Stimulated activated CD8-positive, alpha-beta memory T cell treated with anti-CD3 and anti-CD28 coated beads, Interleukin-4, amount 100 ng/mL, for 1 hour (primary cell): ENCODE measurements at places on chromosomes 3 and 15.

GRCh38 chr3:18247139-18247695 is 177.9 kb downstream of the SATB1 start:
- no peak for DNase-seq

DNA sequence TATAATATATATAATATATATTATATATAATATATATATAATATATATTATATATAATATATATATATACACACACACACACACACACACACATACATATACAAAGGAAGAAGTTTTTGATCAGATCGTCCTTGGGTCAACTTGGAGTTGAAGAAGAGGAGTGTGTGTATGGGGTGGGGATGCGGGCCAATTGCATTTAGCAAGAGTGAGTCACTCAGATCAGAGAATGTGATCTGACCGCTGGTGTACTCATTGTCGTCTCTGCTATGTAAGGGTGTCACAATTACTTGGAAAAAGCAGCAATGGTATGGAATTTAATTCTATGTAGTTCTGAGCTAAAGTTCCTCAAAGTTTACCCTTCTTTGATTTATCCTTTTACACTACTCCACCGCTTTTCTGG is 4.6 kb upstream of the VGLL3 start:
- no peak for DNase-seq

- no peak for DNase-seq
Observed at GRCh38 chr3:25043749-25044148, 384.3 kb upstream of the RARB start.

DNA sequence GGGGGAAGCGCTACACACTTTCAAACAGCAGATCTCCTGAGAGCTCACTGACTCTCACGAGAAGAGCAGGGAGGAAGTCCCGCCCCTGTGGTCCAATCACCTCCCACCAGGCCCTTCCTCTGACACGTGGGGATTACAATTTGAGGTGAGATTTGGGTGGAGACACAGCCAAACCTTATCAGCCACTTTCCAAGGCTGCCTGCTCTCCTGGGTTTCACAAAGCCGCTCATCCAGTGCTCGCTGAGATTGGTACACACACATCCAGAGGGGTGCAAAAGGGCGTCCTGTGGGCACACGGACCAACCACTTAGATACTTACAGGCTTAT is 23.1 kb downstream of the XXYLT1 start:
- DNase-seq, result no peak

- no peak for DNase-seq
Observed at GRCh38 chr3:18870074-18870640, 278.2 kb upstream of the KCNH8 start.

DNA sequence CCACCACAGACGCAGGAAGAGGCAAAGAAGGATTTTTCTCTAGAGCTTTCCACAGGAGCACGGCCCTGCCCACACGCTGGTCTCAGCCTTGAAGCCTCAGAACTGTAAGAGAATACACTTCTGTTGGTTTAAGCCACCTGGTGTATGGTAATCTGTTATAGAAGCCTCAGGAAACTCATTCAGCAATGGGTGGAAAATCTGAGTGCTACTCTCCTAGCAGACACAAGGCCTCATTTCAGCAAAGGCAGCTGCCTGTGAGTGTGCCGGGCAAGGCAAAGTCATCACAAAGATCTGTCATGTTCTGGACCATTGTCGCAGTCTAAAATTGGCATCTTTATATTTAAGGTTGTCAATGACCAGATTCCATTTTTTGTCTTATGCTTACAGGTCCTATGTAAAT is 31.0 kb downstream of the ATP10A start:
- no peak for DNase-seq

- DNase-seq, result no peak
Observed at GRCh38 chr15:85124173-85124572, 142.5 kb downstream of the PDE8A start.

DNA sequence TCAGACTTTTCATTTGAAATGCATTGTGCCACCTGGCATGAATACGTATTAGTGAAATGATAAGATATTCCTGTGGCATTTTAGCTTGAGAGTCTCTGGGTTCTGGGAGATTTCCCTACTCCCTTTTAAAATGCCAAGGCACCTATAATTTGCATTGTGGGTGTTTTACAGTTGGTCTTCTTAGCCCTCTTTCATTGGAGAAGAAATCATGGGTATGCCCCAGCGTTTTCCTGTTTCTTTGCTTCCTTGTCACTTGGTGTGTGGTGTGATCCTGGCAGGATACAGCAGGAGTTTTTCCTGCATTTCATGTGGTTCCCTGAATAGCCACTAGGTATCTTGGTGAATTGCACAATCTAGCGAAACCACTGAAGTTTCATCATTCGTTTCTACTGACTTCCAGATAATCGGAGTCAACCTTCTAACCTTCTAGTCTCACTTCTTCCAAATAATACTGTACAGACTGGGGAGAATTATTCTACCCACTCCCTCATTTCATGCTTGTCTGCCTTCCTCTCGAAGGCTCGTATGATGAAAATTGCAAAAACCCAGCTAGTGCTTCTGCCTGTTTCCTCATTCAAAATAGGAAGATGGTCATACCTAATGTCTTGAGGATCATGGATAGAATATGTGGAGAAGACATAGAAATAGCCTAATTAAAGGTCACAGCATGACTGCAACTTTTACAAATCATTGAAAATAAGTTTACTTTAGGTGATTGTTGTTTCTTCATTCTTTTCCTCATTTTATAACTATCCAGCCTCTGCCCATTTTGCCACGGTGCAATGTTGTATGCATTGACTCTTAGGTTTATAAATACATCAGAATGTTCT is 2.6 kb downstream of the BHLHE40 start:
- DNase-seq, result no peak

DNA sequence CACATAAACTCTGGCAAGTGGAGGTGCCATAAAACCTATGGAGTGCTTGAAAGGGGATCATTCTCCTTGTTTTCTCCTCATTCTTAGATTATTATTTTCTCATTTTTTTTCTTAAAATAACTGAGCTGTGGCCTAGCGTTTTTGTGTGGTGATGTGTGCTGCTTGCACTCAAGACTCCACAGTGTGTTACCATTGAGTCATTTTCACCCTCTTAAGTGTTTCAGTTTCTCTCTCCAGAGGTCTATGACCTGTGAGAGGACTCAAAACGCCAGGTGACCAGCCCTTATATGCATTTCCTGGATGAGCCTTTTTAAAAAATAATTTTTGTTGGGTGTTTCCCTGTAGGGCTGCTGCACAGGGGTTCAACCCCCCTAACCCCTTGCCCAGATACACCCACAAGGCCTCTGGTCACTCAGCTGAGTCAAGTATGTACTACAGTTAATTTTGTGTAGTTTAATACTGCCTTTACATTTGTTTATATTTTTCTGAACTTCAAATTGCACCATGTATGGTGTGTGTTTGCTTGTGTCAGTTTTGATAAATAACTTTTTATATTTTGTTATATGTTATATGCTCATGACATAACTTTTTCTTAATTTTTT is 15.4 kb upstream of the BTLA start:
- no peak for DNase-seq

DNA sequence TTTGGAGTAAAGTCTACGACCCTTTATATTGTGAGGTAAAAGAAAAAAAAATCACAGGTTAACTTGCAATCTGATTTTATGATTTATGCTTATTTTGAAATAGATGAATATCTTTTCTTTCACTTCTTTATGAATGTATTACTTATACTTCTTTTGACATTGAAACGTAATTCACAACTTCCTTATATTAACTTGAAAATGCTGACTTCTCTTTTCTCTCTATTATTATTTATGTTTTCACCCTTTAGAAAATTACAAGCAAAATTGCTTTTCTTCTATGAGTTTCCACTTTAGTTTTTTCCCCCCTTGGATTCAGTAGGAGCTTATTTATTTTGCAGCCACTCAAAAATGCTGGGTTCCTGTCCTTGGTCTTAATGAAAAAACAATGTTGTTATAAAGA is 25.4 kb downstream of the ACP3 start:
- no peak for DNase-seq

- no peak for DNase-seq
Observed at GRCh38 chr3:53708001-53708621, 138.1 kb downstream of the CHDH start.

DNA sequence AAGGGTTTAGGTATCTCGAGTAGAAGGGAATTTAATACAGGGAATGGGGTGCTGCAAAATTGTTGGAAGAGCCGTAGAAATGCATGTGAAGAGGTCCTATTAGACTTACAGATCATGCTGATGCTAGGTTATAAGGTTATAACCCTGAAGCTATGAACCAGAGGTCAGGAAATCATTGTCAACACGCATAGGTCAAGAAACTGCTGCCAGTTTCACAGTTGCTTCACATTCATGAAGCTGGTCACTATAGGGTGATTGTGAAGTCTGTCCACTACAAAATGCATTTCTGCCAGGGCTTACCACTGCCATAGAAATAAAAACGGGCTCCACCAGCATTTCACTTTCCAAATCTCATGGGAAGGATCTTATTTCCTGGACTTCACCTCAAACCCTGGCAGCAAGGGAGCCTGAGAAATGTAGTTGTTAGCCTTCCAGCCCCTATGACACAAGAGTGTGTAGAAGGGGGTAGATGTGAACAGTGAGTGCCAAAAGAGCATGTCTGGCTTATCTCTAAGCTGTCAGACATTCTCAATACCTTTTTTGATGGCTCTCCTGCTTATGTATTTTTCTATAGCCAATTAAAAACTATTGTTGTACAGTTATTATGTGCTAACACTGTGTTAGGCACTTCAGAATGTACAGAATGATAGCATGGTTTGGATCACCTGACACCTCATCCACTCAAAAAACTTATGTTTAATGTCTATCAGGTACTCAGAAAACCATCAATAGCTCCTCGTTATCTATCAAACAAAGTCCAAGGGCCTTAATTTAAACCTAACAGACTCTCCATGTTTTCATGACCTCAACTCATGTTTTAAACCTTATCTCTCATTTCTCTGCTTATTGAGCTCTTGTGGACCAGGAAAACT is 148.3 kb upstream of the TSC22D2 start:
- no peak for DNase-seq
